ENCODE measurements at places on chromosomes 3 and 15.

- DNase-seq = no peak
Measured at GRCh38 chr3:110077093-110077492, 739.7 kb upstream of the DPPA4 start.

GRCh38 chr3:132341746-132342145, 24.5 kb downstream of the ACP3 start:
- DNase-seq = no peak

DNA sequence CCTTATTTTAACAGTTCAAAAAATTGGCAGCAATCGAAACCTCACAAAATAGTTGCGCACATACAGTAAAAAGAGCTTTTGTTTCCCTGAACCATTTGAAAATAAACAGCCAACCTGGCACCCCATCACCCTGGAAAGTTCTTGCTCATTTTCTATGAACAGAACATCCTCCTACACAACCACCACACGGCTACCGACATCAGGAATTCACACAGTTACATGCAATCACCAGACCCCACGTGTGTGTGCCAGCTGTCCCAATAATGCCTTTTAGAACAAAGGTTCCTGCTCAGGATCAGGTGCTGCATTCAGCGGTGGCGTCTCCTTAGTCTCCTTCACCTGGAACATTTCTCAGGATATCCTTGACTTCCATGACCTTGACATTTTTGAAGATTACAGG, 186.5 kb downstream of the KLF13 start:
- no peak for DNase-seq

- no peak for DNase-seq
Measured at GRCh38 chr3:71061037-71061436, 522.5 kb downstream of the FOXP1 start.

DNA sequence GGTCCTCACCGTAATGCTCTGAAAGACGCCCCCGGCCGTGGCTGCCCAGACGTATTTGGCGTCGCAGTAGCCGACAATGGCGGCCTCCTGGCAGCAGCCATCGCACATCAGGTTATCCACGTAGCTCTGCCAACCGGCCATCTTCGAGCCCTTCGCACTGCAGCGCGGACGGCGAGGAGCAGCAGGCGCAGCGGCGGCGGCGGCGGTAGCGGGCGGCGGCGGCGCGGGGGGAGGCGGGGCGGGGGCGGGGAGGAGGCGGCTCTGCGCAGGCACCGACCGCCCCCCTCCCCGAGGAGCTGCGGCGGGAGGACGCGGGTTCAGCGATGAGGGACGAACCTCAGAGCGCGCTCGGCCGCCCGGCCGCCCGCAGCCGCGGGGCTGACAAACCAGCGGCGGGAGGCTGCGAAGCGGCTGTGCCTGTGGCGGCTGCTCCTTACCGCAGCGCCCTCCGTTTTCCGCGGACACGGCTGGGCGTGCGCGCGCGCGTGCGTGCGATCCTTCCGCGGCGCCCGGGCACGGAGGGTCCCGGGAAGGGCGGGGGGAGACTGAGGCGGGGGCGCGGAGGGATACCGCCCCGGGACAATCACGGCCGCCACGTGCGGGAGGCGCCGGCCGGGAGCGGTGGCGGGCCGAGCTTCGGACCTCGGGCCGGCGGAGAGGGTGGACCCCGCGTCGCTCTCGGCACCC, at the start of gene PFN2:
TSS of gene PFN2 (minus strand) at position 180 of the 687 bp plus-strand sequence. CDS start at position 141, 39 bp downstream.
- DNase-seq = no peak

DNA sequence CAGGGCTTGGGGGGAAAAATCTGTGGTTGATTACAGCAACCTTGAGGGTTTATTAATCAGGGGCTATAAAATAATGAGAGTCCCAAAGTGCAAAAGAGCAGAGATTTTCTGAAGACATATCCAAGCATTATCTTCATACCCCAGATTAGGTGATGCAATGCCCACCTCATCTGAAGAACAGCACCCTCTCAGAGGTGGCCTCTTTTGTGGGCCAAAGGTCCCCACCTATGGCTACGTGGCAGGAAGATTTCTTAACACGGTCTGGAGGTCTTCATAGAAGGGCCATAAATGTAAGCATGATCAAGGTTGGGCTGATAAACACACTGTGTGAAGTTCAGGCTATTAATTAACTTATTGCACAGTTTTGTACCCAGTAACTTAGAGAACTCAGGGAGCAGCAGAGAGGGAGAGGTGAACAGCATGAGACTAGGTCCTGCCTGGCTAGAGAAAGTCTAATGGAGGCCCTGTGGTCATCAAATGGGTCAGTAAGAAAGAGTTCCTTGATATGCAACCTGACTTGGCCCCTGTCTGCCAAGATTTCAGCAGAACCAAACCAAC, 29.6 kb upstream of the RBP2 start:
- no peak for DNase-seq

DNA sequence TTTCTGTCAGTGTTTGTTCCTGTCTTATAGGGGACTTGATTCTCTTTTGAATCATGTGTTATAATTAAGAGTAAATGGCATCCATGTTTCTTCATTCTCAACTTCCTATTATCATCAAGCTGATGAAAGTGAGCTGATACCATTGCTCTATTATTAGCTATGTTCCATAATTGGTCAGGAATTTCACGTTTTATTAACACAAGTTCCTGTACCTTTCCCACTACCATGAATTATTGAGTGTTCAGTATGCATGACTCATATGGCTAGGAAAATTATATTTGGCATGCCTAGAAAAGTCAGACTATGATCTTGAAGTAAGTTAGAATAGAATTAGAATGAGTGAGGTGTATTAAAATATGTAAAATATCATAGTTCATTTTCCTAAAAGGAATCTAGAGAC, 278.9 kb upstream of the LRRC3B start:
- no peak for DNase-seq

GRCh38 chr15:40543631-40544294, 21.1 kb downstream of the CCDC32 start:
- no peak for DNase-seq

DNA sequence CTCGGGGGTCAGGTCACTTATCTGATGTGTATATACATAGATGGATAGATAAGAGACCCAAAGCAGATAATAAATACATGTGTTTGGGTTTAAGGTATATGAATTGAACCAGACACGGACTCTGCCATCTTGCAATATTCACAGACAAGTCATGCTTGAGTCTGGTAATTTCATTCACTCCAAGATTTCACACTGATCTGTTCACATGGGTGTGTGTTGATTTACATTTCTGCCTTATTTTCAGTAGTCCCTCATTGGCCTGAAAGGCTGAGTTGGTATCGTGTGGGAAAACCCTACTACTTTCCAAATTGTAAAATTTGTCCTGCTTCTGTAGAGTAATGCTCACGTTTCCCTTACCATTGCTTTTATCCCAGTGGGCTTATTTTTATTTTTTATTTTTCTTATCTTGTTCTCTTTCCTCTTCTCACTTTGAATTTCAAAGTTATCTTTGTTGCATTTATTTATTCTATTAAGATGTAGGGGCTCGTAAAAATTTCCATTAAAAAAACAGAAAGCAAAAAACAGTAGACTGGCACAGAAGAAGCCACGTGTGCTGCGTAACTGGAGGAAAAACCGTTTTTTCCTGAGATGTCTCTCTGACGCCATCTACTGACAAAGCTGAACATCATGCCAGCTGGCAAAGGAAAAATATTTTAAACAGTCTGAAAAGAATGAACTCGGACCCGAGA, 10.8 kb upstream of the MFSD1 start:
- no peak for DNase-seq

DNA sequence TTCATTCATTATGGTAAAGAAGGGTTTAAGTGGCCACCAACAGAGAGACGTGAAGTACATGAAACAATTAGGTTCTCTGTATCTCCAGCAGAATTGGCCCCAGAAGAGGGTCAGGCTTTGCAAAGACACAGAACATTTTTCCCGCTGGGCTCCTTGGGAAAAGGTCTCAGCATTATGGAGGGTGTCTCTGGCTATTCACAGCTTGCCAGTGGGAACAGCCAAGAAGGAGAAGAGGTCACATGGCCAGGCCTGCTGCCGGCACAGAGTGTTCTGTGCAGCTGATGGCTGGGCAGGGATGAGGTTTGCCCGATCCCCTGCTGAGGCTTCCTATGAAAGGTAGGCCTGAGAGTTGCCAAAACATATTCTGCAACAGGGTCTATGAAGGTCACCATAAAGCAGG, 77.8 kb upstream of the LPP start:
- DNase-seq = no peak

GRCh38 chr15:62344806-62345539, 179.9 kb upstream of the C2CD4B start:
- peak; percentile 73 for DNase-seq

DNA sequence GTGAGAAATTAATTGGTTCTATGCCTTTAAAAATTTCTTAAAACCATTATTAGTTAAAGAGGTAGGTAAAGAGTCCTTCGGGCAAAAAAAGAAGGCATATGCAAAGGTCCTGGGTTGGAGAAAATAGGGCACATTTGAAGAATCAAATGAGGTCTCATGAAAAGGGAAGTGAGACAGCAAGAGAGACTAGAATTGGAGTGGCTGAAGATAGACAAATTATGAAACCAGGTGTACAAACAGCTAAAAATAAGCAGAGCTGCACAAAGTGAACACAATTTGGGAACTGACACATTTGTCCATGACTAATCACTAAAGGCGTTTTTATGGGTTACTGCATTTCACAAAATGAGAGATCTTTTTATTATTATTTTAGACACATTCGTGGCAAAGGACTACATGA, 581.2 kb downstream of the PYDC2 start:
- no peak for DNase-seq

- no peak for DNase-seq
Measured at GRCh38 chr3:51712963-51713362, 6.1 kb downstream of the GRM2 start.

- no peak for DNase-seq
Measured at GRCh38 chr3:126961191-126961790, 21.6 kb upstream of the PLXNA1 start.

DNA sequence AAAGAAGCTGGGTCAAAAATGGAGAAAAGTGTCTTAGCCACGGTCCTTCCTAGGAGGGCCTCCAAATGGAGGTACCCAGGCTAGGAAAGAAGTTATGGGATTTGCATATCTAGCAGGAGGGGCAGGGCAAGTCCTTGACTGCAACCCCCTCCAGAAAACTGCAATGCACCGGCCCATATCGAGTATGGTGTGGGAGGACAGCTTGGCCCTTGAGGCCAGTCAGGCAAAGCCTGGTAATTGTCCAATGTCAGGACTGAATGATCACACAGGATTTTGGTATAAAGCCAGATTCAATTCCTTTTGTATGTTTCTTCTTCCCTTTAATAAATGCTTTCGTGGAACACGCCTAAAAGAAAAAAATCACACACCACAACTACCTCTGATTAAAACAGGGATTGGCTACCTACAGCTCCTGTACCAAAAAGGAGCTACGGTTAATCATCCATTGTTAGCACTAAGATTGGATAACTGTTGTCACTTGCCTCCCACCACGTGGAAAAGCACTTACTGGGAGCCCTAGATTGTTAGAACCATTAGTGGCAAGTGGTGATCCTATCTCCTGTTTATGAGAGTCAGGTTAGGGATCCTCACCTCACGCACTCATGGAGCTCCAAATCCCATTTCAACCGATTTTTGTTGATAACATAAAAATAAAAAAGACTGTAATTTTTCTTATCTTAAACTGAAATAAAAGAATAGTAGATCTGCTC, 1.2 kb downstream of the ZNF770 start:
- no peak for DNase-seq

DNA sequence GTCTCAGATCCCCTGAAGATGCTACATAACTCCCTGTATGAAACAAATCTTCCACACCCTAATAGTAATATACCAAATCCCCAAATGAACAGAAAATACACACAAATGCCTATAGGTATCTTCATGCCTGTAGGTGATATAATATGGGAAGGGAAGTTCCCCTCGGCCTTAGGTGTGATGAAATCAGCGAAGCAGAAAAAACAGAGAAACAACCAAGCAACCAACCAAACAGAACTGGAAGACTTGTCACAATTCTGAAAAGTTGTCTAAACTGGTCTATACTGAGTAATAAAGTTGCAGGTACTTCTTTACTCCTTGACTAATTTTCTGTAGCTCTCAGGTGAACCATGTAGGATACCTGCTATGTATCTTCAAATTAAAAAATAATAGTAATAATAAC, 82.2 kb upstream of the SATB1 start:
- DNase-seq = no peak

- no peak for DNase-seq
Measured at GRCh38 chr3:77599948-77600347, 560.0 kb downstream of the ROBO2 start.

GRCh38 chr3:62188681-62189375, 184.5 kb downstream of the FEZF2 start:
- peak; percentile 62 for DNase-seq

DNA sequence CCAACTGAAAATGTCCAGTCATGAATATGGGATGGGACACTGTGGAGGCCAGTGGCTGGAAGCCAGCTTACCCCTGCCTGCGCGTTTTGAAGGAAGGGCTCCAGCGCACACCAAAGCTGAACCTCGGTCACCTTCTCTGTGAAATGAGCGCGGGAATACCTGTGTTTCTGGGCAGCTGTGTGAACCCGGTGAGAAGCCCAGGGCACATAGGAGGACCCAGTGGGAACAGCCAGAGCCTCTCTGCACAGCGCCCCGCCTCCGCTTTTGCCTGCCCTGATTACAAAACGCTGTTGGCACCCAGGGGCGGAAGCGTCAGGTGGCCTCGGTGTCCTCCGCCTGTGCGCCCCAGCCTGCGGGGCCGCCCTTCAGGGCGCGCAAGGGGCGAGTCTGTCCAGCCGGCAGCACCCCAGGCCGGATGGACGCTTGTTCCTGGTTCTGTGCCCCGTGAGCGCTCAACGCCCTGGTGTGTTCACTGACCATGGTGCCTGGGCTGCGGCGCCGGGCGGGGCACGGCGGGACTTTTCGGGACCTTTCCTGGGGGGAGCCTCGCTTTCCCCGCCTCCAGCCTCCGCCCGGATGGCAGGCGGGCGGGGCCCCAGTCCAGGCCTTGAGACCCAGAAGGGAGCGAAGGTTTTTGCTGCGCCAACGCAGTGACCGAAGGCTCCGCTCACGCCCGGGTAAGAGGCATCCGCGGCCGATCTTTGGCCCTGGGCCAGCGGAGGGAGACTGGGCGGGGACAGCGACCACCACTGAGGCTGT, at the start of gene SQOR:
TSS of gene SQOR (plus strand) at position 598 of the 759 bp plus-strand sequence. CDS start 23,895 bp downstream, outside the sequence.
- no peak for DNase-seq

GRCh38 chr3:57062101-57062631, 1.7 kb downstream of the SPATA12 start:
- DNase-seq = no peak

DNA sequence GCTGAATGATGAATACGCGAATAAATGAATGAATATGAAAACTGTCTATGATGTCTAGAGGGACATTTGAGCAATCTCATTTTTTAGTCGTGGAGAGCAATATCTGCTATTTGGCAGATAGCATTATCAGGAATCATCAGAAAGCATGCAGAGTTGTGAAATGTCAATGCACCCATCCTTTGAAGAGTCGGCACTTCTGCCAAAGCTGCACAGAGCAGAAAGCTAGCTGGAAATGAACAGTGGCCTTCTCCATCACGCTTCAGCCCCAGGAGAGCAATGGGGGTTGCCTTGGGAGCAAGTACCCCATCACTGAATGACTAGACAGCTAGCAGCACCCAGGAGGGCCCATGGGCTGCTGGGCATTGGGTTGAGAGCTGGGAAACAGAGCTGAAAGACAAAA, 69.1 kb upstream of the PROK2 start:
- DNase-seq = no peak

GRCh38 chr15:74785194-74786032, 3.5 kb downstream of the CSK start:
- no peak for DNase-seq
